Stimulated activated naive CD8-positive, alpha-beta T cell treated with anti-CD3 and anti-CD28 coated beads, Interleukin-15, amount 100 ng/mL, for 72 hours (primary cell): ENCODE measurements at places on chromosomes 4 and X.

GRCh38 chrX:10280071-10280470, 123.3 kb downstream of the CLCN4 start:
- DNase-seq = no peak

DNA sequence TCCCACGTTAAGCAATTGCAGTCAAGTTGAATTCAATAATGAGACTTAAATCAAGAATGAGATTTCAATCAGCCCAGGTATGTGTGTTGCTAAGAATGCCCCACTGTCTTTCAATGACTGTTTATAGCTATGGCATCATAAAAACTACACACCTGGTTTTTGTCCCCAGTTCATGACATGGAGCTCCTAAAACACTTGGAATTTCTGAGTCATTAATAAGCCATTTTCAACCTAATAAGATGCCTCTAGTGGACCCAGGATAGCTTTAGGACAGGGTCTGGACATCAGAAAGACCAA, 72.7 kb upstream of the STS start:
- DNase-seq = no peak

GRCh38 chr4:117370944-117371668, 285.7 kb upstream of the TRAM1L1 start:
- no peak for DNase-seq

DNA sequence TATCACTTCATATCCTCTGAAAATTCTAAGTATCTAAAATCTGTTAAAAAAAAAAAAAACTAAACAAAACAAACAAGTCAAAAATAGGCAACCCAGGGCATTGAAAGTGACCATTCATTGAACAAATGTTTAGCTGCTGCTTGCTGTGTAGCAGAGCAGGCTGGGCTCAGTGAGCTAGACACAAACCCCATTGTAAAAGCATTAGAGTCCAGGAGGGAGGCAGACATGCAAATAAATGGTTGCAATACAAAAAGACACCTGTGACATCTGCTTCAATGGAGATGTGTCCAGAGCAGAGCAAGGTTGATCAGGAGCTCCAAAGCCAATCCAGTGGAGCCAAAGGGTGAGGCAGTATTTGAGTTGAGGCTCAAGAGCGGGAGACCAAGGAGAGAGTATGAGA, 267.3 kb upstream of the GATB start:
- DNase-seq = no peak

- DNase-seq = no peak
Measured at GRCh38 chr4:128468123-128468989, 180.7 kb upstream of the PGRMC2 start.

- no peak for DNase-seq
Measured at GRCh38 chr4:14768449-14768848, 233.8 kb upstream of the CPEB2 start.

- DNase-seq = no peak
Measured at GRCh38 chr4:106718548-106718947, 317.6 kb downstream of the DKK2 start.

- no peak for DNase-seq
Measured at GRCh38 chr4:13891544-13891939, 264.0 kb upstream of the BOD1L1 start.

- no peak for DNase-seq
Measured at GRCh38 chr4:66331761-66332160, 661.5 kb upstream of the EPHA5 start.

DNA sequence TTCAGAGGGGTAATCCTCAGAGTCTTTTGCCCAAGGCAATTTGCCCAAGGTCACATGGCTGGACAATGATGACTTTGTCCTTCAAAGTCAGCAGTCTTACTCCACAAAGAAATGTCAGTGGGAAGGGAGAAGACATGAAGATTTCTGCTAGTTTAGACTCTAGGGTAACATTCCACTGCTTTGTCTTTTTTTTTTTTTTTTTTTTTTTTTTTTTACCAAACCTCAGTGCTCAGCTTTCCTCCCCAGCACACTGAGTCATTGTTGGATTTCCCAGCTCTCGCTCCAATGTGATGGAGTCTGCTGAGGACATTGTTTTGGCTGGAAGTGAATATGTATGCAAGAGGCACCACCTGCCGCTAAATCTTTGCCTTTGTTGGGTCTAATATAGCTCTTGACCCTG, 7.2 kb upstream of the C1QTNF7 start:
- no peak for DNase-seq

DNA sequence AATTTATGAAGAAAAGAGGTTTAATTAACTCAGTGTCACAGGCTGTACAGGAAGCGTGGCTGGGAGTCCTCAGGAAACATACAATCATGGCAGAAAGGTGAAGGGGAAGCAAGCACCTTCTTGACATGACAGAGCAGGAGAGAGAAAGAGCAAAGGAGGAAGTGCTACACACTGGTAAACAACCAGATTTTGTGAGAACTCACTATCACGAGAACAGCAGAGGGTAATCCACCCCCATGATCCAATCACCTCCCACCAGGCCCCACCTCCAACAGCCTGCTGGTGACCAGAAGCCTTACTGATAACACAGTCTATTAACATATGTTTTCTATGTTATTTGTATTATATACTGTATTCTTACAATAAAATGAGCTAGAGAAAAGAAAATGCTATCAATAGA, 254.8 kb downstream of the PCDH10 start:
- no peak for DNase-seq

GRCh38 chr4:35760807-35761206, 483.5 kb downstream of the ARAP2 start:
- DNase-seq = no peak

- DNase-seq = no peak
Measured at GRCh38 chrX:124145749-124146148, 184.2 kb downstream of the STAG2 start.

DNA sequence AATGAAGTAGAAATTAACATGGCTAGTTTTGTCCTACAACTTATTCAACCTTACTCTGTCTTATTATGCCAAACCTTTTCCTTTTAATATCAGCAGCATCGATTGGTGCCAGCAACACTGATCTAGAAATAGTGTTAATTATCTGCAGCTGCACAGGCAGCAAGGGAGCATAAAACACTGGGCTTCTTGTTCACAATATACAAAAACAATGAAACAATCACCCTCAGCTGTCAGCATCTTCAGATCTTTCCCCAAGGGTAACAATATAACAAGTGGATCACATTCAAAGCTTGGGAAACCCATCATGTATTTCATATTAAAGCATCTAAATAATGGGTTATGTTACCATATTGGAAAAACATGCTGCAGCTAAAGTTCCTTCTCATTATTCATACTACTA, 238.1 kb downstream of the SPOCK3 start:
- DNase-seq = no peak

GRCh38 chrX:10109695-10110094, 47.1 kb upstream of the CLCN4 start:
- no peak for DNase-seq

DNA sequence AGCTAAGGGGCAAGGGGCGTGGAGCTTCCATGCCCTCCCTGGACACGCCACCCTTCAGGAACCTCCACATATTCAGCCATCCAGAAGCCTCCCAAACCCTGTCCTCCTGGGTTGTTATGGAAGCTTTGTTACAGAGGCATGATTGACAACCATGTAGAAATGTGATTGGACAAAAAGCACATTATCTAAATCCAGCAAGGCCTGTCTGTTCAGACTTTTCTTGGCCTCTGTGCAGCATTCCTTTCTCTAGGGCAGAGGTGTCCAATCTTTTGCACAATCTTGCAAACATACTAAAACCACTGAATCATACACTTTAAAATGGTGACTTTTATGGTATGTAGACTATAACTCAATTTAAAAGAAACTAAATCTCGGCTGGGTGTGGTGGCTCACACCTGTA, 12.7 kb downstream of the STEEP1 start:
- DNase-seq = no peak

GRCh38 chrX:100926453-100926852, 2.3 kb downstream of the XKRX start:
- DNase-seq = no peak

DNA sequence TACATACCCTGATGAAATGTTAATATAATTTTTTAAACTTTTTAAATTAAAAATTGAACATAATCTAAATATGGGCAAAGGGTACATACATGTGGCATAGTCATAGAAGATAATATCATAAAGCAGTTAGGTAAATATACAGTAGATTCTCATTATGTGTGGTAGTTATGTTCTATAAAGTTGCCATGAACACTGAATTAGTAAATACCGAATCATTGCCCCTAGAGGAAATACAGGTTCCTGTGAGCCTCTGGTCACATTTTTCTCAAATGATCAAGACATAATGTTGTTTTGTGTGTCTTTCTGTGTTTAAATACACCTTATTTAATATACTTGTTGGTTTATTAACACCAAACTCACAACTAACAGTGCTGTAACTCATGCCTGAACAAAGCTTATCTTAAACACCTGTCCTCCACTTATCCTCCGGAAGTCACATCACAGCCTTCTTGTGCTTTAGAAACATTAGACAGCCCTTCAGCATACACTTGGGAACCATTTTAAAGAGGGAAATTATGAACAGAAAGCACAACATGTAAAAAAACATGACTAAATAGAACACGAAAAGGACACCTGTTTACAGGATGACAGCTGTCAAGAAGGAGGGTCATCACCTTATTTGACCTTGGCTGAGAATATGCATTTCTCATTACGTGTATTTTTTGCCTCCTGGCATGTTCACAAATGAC, 169.4 kb upstream of the NAP1L5 start:
- DNase-seq = no peak

- no peak for DNase-seq
Measured at GRCh38 chr4:101290654-101291053, 56.7 kb downstream of the PPP3CA start.

- no peak for DNase-seq
Measured at GRCh38 chrX:9880237-9880636, 86.9 kb upstream of the CLDN34 start.

- no peak for DNase-seq
Measured at GRCh38 chrX:134426281-134426680, 33.7 kb upstream of the HPRT1 start.

GRCh38 chrX:3699821-3700381, 13.5 kb downstream of the PRKX start:
- no peak for DNase-seq

- peak; percentile 68 for DNase-seq
Measured at GRCh38 chr4:76950052-76950955, 752 bp downstream of the SEPTIN11 start.

DNA sequence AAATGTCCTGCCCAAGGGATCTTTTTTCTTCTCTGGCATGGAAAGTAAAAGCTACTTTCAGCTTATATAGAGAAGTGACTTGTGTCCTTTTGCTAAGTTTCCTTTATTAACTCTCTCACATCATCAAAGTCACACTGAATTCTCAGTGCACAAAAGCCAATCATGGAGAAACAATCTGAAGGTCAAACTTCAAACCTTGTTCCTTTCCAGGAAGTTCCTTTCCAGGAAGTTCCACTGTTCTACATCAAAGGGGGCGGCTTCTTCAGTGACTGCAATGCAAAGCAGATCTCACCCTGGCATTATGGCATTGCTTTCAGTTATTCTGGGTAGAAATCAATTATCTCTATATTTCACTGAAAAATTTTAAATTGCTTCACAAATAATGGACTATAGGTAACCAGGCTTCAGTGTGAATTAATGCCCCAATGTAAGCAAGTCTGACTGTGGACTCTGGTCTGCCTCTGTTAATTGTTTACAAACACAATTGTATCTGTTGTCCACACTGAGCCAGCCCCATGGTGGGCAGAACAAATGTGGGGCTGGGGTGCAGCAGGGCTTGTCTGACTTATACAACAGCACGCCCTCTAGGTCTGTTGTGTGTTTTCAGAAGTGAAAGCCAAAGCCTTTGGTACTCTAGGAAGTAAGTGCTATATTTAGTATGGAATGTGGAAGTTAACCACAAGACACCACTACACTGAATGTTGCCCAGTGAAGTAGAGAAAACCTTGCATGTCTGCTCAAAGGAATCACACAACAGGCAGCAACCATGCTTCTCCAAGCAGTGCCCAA, 98.8 kb downstream of the CDS1 start:
- DNase-seq = no peak

DNA sequence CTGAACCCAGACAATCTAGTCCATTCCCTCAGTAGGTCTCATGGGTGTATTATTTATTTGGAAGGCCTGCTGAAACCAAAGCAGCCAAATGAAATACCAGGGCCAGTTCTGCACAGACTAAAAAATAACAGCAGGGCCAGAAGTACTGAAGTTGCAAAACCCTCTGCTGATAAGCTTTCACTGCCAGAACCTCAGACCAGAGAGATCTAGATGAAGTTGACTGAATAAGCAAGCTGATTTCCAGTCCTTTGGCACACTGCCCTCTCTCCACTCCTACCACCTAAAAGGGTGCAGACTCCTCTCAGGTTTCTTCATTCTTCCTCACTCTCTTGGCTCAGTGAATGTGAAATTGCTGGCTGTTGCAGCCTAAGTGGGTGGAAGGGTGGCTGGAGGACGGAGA, 276.7 kb upstream of the KLF3 start:
- DNase-seq = no peak

DNA sequence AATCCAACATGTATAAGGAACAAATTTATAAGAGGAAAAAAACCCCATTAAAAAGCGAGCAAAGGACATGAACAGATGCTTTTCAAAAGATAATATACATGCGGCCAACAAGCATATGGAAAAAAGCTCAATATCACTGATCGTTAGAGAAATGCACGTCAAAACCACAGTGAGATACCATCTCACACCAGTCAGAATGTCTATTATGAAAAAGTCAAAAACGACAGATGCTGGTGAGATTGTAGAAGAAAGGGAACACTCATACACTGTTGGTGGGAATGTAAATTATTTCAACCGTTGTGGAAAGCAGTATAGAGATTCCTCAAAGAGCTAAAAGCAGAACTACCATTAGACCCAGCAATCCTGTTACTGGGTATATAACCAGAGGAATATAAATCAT, 465.4 kb downstream of the TMA16 start:
- DNase-seq = no peak

DNA sequence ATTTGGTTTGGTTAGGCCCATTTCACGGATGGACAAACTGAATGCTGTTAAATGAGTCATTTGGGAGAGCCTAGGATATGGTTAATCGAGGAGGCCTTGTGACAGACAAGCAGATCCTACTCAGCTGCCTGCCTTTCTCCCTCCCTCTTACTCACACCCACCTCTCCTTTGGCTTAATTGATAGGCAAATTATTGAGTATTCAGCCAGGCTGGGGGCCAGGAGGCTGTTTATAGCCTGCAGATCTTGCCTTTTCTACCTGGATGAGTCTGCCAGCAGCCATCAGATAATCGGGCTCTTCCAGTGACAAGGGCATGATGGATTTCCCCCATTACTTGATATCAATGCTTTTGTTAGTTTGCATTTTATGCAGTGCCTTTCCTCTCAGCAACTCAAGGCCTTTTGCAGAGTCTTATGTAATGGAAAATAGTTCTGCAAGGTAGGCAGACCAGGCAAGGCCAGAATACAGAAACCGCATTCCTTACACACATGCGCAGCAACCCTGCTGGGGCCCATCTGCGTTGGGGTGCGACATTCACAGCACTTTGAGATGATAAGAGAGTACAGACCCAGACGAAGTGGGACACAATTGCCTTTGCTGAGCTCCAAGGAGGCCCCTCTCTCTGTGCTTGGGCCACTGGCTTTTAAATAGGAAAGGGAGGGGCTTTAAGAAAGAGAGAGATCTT, 96.2 kb upstream of the ATP6AP2 start:
- DNase-seq = no peak

- DNase-seq = no peak
Measured at GRCh38 chr4:28508636-28509035, 1648.0 kb downstream of the STIM2 start.
